Stimulated activated CD4-positive, alpha-beta T cell treated with anti-CD3 and anti-CD28 coated beads, TNF-alpha, amount 100 ng/mL, for 1 hour (primary cell): ENCODE measurements at places on chromosomes 16 and 17.

- no peak for DNase-seq
Measured at GRCh38 chr16:54070789-54071343, 215.7 kb downstream of the IRX3 start.

- no peak for DNase-seq
Measured at GRCh38 chr16:72977127-72977526, 70.8 kb downstream of the ZFHX3 start.

DNA sequence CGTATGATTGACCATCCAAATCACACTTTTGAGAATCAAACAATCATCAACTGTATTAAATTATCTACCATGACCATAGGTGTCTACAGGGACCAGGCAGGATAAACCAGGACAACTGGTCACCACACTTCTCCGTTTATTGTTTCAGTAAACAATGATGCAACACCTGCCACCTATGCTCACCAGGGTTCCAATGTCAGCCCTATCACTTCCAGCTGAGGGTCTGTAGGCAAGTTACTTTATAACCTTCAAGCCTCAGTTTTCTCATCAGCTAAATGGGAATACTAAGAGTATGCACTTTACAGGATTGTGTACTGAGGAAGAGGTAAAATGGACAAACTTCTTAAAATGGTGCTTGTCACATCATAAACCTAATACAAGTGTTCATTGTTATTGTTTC is 14.9 kb downstream of the TMEM114 start:
- no peak for DNase-seq

- DNase-seq = no peak
Measured at GRCh38 chr16:31114468-31114867, 3.0 kb upstream of the KAT8 start.

DNA sequence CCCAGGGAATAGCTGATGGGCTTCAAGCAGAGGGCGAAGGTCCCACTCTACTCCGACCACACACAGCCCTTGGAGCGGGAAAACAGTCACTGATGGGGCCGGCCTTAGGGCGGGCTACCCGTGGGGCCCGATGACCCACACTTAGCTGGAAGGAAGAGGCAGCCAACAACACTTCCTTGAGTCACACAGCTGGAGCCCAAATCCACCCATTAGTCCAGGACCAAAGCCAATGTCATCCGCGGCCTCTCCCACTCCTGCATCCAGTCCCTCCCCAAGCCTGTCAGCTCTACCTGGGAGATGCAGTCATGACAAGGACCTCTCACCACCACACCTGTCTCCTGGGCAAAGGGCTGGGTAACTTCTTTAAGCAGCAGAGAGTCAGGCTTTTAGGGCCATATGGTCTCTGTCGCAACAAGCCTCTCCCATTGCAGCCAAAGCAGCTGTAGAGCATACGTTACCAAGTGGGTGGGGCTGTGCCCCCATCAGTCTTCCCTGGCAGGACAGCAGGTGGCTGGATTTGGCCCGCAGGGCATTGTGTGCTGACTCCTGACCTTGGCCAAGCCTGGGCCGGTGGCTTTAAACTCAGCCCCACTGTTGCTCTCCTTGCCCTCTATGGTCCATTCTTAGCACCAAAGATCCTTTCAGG is 110.7 kb downstream of the SOCS1 start:
- DNase-seq = no peak

- no peak for DNase-seq
Measured at GRCh38 chr17:3542410-3543088, 15.1 kb downstream of the TRPV3 start.

DNA sequence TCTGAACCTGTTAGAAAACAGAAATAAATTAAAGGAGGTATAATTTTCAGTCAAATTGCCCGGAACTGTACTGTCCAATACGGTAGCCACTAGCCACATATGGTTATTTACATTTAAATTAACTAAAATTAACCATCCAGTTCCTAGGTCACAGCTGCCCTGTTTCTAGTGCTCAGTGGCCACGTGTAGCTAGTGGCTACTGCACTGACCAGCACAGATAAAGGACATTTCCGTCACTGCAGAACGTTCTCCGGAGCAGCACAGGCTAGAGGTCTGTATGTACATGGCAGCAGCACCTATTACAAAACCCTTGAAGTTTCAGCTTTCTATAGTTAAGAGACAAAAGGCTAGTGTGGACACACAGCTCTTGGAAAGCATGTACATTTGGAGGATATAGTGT is 33.7 kb downstream of the CPSF4L start:
- no peak for DNase-seq

- DNase-seq = no peak
Measured at GRCh38 chr16:48950184-48950583, 331.5 kb downstream of the CBLN1 start.

DNA sequence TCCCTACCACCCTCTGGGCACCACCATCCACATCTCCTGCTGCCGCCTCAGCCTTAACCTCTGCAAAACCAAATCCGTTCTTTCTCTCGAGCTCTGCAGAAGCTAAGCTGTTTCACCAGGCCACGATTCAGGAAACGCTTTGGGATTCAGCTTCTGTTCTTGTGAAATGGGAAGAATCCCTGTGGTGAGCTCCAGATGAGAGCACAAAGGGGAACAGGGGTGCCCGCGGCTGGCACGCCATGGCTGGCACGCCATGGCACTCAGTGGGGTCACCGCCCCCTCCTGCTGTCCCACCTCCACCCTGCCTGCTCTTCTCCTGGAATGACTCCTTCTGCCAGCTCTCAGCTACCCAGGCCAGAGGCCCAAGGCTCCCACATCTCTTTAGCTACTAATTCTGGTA is 5.7 kb downstream of the QPRT start:
- DNase-seq = no peak

DNA sequence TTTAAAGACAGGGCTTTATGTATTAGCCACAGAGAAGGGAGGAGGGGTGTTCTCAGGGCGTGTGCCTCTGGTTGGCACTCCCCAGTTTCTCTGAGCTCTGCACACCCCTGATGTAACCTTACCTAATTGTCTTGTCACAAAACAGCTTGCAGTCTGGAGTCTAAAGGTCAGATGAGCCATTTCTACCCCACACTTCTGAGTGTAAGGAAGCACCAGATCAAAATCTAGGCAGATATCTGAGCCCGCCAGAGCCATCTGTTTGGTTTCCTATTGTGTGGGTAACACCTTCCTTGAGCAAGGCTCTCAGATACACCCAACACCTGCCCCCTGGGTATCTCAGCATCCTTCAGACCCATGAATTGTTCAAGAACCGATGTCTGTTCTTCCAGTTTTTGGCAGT is 15.5 kb downstream of the CDH1 start:
- DNase-seq = no peak

DNA sequence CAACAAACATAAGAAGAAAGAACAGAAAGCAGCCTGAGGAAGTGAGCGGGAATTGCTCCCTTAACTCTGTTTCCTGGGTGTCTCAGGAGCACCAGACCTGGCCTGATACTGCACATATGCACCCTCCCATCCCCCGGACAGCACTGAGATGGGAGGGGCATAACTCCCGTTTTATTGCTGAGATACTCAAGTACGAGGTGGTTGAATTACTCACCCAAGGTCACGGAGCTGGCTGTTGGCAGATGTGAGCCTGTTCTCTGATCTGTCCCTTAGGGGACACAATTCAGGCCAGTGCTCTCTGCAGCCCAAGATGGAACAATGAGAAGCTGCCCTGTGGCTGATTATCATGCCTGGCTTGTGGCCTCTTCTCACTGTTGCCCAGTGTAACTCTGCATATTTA is 9.1 kb upstream of the MED9 start:
- DNase-seq = no peak

GRCh38 chr16:69077251-69077650 is 28.2 kb upstream of the HAS3 start:
- DNase-seq = no peak

GRCh38 chr17:47276868-47277267 is 23.2 kb downstream of the ITGB3 start:
- DNase-seq = no peak

DNA sequence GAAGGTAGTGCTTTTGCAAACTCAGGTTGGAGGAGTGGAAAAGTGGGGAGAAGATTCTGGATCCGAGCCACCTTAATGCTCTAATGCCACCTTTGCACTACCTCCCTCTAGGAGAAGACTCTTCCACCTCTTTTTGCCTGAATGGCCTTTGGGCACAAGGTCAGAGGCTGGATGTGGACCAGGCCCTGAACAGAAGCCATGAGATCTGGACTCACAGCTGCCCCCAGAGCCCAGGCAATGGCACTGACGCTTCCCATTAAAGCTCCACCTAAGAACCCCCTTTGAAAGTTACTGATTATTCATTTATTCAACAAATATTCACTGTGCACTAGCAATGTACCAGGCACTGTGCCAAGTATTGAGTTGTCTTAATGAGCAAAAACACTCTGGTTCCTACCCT is 3.2 kb downstream of the SHBG start:
- DNase-seq = no peak

GRCh38 chr17:81250286-81251093 is 11.4 kb downstream of the NDUFAF8 start:
- no peak for DNase-seq

- no peak for DNase-seq
Measured at GRCh38 chr16:179211-180092, 807 bp upstream of the HBQ1 start.

DNA sequence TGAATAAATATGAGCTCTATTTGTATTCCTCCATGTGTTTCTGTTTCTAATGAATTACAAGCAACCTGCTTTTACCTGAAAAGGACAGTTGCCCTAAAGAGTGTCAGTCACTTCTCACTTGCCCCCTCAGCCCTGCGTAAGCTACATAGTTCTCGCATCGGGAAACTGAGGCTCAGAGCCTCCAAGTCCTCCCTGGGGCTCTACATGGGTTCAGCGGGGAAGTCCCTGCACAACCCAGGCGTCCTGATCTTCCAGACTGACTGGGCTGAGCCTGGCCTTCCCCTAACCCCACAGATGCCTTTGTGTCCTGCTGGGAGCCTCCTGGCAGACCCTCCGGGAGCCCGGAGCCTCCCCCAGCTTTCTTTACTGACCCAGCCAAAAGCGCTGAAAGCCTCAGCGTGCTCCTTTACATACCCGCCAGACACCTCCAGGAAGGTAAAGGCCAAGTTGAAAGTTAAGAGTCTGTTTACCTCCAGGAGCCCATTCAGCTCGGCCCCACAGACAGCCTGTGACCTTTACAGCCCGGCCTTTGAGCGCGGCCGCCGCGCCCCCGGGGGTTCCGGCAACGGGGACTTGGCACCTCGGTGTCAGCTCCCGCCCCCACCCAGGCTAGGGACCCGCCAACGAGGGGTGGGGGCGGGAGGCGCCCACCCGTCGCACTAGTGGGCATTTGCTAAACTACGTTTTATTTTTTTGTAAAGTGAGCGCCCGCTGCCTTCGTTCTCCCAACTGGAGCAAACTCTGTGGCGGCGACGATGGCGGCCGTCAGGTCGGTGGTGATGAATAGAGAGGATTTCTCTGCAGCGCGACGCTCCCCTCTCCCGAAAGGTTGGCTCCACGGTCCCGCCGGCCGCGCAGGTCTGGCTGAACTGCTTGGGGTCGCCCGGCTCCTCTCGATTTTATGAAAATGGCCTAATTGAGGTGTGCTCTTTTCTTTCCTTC is 4.4 kb upstream of the HOXB13 start:
- DNase-seq = no peak

- no peak for DNase-seq
Measured at GRCh38 chr16:4775005-4775404, 8.0 kb upstream of the ZNF500 start.

GRCh38 chr17:70017941-70018340 is 57.1 kb upstream of the KCNJ16 start:
- no peak for DNase-seq

DNA sequence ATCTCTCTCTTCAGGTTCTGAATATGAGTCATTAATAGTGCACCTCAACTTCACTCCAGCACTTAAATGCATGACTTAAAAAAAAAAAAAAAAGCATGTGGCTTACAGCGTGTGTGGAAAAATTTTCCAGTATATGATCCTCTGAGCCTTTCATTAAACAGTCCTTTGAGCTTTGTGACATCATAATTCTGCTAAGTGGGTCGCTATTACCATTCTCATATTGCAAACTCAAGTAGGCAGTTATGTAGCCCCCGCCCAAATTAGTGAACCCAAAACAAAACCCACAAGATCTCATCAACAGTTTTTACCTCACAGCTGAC is 672 bp downstream of the CMTR2 start:
- DNase-seq = no peak

GRCh38 chr16:67606632-67607031 is 38.3 kb upstream of the CARMIL2 start:
- DNase-seq = no peak
